Left ventricle myocardium inferior (tissue), 1 donor: ENCODE measurements at places on chromosomes 16 and 17. TPM values are rescaled to one million over a fixed set of nuclear protein-coding genes. Genes with fewer than 3 reads are reported as not detected.

TNS4 gene
- not detected for total RNA-seq

HSD3B7 gene
- total RNA-seq, result 5.5 TPM

ABCC12 gene
- total RNA-seq, result not detected

TMC5 gene
- total RNA-seq, result 0.38 TPM

ABCA5 gene
- 17.1 TPM for total RNA-seq

RNF112 gene
- total RNA-seq, result 1.6 TPM

PIRT gene
- not detected for total RNA-seq

ACSM5 gene
- 1.6 TPM for total RNA-seq

NPIPA2 gene
- total RNA-seq, result 3.6 TPM

SYCE1L gene
- 0.66 TPM for total RNA-seq

C16orf96 gene
- 0.08 TPM for total RNA-seq

DNAH3 gene
- total RNA-seq, result 1.8 TPM

MFSD11 gene
- total RNA-seq, result 21.4 TPM

GRCh38 chr16:73154063-73154870, 106.3 kb upstream of the ZFHX3 start:
- peak; percentile 48 for DNase-seq

DNA sequence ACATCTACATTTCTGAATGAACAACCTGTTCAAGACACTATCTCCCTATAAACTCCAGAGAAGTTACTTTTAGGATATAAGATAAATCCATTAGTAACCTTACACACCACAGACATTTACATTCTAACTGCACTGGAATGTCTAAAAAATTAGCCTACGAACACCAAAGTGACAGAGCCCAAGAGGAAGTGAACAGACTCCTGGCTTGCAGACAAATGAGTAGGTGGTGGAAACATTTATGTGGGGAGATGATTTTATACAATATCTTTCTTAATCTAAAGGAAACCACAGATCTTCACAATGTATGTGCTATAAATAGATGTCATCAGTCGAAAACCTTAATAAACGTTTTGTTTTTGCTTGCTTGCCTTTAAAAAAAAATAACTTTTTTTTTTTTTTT, 18.8 kb downstream of the ZNF652 start:
- no peak for DNase-seq

- DNase-seq, result no peak
Observed at GRCh38 chr17:34398990-34399389, 36.0 kb upstream of the CCL1 start.

DNA sequence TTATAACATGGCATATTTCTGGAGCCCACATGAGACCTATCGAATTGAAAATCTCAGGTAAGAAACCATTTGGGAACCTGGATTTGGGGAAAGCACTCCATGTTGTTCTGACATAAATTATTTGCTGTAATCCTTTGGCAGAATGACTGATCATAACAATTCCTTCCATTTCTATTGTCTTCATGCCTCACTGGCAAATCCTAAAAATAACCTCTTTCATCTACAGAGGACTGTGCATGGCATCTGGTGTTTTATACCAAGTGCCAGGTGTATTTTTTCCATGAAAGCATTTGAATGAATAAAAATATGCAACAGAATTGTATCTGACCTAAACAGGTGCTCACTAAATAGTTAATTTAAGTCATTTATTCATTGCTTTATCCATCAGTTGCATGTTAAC, 33.7 kb upstream of the COQ7 start:
- no peak for DNase-seq

- no peak for DNase-seq
Observed at GRCh38 chr17:49992933-49993422, 2.0 kb downstream of the DLX3 start.

DNA sequence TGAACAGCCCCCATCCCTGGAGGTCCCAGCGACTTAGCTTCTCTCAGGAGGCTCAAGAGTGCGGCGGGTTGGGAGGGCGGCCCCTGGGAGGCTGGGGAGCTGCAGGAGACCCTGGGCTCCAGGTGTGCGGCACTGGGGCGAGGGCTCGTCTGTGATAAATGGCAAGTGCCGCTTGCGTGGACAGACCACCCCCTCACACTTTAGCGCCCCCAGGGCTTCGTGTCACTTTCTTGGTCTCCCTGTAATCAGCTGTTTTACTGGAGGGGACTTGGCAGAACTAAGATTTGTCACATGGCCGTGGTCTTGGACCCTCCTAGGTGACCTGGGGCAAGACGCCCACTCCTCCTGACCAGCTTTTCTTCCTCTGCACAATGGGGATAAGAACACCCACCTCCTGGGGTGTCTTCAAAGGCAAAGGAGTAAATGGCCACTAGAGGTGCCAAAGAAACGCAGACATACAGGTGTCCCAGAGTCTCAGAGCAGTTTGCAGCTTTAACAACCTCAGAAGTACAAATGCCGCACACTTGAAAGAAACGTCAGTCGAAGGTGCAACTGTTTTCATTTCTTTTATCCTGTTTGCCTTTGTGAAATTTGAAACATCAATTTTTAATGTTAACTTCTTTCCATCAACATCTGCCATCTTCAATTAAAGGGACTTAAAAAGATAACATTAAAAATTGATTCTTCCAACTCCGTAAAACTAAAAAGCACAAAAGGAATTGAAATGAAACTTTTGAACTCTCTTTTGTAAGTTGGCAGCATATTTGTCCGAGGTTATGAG, 946 bp downstream of the OSGIN1 start:
- DNase-seq, result no peak

- DNase-seq, result no peak
Observed at GRCh38 chr17:83100220-83100852, 20.9 kb downstream of the METRNL start.

GRCh38 chr17:17493986-17494466, 2.2 kb downstream of the RASD1 start:
- no peak for DNase-seq

GRCh38 chr16:24906199-24906808, 60.5 kb downstream of the SLC5A11 start:
- no peak for DNase-seq

DNA sequence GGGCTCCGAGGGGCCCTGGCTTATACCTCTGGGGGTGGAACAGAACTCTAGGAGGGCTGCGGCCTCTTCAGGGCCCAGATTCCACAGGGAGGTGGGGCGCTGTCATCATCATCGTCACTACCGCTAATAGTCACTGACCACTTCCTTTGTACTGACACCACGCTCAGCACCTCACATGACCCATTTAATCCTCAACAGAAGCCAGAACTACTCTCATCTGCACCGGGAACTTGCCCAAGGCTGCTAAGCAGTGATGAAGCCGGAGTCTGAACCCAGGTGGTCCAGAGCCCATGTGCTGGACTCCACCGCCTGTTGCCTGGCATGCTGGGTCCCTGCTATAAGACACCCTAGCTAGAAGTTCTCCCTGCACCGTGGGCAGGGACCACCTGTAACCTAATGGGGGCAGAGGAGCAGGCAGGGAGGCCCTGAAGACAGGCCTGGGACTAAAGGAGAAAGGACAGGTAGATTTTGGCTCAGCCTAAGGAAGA, 12.0 kb downstream of the UNC13D start:
- DNase-seq, result no peak

- no peak for DNase-seq
Observed at GRCh38 chr16:87295661-87296531, 21.3 kb downstream of the C16orf95 start.

DNA sequence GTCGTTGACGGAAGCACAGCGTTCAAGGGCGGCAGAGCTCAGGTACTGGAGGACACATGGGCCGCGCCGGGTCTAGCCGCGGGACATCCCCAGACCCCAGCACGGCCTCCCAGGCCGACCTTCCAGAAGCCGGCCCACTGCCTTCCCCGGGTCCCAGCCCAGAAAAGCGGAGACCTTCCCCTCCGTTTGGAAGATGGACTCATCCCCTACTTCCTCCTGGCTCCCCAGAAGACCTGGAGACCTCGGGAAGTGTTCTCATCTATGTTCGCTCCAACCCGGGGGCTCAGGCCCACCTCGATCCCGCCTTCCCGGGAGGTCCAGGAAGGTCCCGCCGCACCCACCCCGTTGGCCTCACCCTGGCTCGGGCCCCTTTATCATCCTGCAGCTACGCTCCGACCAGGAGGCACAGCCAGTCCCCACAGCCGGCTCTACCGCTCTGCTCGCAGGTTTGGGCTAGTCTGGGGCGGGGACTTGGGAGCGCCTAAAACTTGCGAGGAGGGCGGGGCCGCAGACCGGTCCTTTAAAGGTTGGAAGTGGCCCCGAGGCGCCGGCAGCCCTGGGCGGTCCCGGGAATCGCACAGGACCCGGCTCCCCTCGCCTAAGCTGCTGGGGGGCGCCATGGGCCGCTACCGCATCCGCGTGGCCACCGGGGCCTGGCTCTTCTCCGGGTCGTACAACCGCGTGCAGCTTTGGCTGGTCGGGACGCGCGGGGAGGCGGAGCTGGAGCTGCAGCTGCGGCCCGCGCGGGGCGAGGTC, at the start of gene ALOX12:
Gene ALOX12 (plus strand): TSS at position 550 of the 756 bp plus-strand sequence. CDS start 69 bp downstream, at position 619.
- no peak for DNase-seq

DNA sequence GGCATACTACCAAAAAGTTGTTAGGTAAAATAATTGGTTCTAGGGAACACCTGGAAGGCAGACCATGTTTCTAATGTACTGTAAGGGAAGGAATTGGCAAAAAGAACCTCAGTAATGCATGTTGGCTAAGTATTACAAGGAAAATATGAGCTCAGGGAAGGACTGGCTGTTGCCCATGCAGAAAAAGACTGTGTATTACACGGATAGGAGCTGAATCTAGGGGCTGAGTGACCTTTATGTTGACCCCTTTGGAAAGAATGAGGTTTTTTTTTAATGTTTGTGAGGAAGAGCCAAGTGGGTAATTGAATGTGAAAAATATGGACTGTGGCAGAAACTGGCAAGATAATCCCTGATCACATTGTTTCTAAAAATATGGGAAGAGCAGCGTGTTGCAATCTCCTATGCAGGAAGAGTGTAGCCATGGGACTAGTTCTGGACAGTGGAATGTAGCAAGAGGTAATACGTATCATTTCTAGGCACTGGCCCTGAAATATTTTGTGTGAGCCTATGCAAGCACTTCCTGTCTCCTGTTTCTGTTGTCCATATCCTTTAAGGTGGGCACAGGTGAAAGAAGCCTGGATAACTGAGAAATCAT, 95.1 kb upstream of the CNTNAP4 start:
- DNase-seq, result no peak

DNA sequence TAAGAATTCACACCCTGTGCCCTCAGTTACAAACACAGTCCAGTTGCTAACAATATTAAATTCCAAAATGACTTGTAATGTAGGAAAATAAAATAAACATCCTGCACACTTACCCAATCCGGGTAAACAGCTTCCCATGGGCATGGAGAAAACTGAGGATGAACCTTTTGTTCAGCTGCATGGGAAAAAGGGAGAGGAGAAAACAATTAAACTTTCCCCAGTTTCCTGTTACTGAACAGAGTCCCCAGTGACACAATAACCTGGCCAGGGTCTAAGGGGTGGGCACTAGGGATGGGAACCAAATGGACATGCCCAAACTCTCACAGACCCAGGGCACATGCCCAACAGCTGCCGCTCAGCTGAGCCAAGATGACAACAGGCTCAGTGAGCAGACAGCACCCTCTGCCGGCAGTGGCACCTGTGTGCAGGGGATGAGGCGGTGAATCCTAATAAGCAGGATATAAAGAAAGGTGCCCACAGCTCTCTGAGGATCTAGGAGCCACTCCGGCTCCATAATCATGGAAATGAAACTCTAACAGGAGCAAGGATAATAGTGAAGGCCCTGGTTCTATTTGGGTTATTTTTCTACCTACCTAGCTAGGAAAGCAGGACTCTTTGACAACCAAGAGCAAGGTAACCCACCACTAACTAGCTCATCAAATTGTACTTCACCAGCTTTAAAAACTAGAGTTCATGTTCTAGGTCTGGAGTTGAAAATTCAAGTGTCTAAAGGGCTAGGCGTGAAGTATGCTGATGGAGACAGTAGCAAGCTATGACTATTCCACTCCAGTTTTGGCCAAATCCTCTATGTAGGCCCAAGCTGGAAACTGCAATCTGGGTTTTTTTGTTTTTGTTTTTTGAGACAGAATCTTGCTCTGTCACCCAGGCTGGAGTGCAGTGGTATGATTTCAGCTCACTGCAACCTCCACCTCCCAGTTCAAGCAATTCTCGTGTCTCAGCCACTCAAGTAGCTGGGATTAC, 58.8 kb downstream of the SMG6 start:
- DNase-seq, result peak; percentile 84

DNA sequence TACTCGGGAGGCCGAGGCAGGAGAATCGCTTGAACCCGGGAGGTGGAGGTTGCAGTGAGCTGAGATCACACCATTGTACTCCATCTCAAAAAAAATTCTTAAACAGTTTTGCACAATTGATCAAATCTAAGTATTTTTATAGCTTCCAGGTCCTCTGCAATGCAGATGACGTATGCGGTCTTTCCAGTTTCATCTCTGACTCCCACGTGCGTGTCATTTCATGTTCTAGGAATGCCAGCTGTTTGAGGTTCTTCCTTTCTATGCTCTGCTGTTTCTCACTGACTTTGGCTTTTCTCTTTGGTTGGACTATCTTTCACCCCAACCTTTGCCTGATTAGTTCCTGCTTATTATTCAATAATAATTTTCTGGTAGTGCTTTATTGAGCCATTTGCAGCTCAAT, 16.2 kb downstream of the CHP2 start:
- no peak for DNase-seq

- DNase-seq, result peak; percentile 81
Observed at GRCh38 chr17:2179615-2180295, 123.8 kb downstream of the SMG6 start.

GRCh38 chr17:65472666-65473309, 88.7 kb downstream of the AXIN2 start:
- DNase-seq, result no peak

- DNase-seq, result no peak
Observed at GRCh38 chr17:62986549-62986948, 20.5 kb downstream of the TANC2 start.

DNA sequence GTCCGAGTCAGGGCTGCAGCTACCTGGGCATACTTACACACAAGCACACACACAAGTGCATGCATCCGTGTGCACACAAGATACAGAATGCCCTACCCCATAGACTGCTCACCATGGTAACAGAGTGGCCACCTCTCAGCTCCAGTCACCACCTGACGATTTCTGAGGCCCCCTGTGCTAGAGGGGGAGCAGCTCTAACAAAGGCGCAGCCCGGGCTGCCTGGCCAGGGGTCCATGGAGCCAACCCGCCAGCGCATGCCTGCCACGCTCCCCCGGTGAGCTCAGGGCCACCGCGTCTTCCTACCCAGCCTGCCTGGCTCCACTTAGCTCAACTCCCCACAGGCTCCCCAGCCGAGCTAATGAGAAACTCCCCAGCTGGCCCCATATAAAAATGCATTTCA, 75.5 kb downstream of the ZNF423 start:
- DNase-seq, result no peak

- DNase-seq, result no peak
Observed at GRCh38 chr17:61457226-61457983, 5.2 kb downstream of the TBX4 start.

- no peak for DNase-seq
Observed at GRCh38 chr17:64418506-64419339, 28.1 kb upstream of the PECAM1 start.

DNA sequence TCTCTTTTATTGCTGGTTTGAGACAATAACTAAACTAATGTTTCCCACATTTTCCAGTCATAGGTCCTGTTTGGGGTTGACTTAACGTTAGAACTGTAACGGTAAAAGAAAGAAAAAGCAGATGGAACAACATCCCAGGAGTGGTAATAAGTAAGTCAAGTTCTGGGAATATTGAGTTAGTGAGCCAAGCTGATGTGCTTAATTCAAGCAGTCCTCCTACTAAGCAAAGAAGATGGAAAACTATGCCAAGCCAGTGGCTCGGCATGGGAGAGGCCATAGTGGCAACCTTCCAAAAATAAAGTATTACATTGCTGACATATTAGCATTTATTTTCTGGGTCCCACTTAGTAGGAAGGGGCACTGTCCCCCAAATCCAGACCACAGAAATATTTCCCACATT, 161.7 kb upstream of the CDH5 start:
- no peak for DNase-seq
